ENCODE measurements at places on chromosomes 1 and 21.

DNA sequence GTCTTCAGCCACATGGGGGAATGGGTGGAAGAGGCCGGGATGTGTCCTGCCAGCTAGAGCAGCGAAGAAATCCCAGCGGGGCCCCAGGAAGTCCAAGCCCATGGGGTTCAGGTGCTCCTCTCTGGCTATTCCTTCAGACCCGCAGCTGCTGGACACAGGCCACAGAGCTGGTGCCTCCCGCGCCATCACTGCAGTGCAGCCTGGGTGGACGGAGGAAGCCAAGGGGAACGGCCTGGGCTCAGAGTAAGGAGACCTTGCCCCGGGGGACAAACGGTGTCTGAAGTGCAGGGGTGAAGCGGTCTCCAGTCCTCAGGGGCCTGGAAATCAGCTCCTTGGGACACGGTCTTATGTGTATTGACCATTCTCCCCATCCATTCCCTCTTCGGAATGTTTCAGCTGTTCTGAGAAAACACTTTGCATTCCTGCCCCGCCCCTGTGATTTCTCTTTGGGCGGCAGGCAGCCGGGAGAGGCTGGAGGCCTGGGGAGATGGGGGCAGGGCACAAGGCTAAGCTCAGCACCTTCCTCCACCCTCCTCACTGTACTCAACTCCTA, 18.4 kb downstream of the MTHFR start:
- no peak for DNase-seq

DNA sequence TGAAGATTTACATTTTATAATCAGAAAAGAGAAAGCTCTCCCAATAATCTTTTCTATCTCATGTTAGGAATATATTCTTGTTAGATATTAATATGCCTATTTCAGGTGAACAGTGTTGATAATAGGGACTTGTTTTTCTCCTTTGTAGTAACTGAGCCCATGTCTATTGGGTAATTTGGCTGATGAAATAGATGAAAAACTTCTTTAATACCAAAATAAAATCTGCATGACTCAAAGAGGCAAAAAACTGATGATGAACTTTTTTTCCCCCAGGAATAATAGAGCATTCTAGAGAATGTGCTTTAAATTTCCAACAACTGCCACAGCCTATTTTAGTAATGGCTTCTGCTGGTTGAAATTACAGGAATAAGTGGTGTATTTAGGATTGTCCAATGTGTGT, 178.9 kb upstream of the GREM2 start:
- no peak for DNase-seq

GRCh38 chr1:192529811-192530210, 45.8 kb upstream of the RGS1 start:
- no peak for DNase-seq

- DNase-seq = no peak
These were observed 11.1 kb upstream of the GJA5 start for GRCh38 chr1:147771226-147772125.

DNA sequence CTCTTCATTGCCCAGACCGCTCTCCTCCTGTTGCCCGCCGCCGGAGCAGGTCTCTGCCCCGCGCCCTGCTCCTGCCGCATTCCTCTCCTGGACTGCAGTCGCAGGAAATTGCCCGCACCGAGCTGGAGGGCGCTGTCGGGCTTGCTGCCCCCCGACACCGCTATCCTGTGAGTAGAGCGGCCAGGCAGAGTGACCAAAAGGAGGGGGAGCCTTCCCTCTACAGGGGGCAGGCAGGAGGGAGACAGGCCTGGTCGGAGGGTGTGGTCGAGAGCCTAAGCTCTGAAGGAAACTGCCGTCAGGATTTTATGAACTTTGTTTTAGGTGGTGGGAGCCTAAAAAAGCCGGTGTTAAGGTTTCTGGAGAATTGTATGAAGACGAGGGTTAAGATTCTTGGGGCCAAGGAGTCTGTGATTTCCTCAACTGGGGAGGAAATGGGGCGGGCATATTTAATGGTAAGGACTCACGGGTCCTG, 517 bp downstream of the LRIG2 start:
- DNase-seq = no peak

DNA sequence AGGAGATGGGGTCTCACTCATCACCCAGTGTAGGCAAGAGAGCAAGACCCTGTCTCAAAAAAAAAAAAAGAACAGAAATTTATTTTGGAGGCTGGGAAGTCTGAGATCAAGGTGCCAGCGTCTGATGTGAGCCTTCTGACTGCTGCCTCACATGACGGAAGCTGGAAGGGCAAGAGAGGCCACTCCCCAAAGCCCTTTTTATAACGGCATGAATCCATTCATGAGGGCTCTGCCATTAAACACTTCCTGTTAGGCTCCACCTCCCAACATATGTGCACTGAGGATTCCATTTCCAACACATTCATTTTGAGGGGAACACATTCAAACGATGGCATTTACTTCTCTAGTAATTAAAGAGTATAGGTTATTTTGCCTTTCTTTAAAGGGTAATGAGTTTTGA, 50.9 kb upstream of the C1orf198 start:
- no peak for DNase-seq

GRCh38 chr1:88188038-88188437, 496.0 kb upstream of the PKN2 start:
- no peak for DNase-seq

GRCh38 chr1:223079498-223079897, 63.5 kb downstream of the TLR5 start:
- DNase-seq = no peak

DNA sequence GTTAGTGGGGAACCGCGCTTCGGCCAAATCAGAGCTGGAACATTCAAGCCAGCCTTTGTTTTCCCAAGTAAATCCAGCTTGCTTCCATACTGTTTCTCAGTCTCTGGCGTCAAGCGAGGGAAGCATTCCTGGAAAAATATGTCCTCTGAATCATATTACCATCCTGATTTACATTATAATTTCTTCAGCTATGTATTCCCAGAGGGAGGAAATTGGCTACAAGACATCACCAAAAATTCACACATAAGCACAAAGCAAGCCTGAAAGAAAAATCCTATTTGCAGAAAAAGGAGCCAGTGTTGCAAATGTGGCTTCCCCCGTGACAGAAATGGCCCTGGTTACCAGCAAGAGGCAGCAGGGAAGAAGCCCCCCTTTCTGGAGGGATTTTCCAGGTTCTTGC, 233.3 kb downstream of the KCNJ6 start:
- DNase-seq = no peak

DNA sequence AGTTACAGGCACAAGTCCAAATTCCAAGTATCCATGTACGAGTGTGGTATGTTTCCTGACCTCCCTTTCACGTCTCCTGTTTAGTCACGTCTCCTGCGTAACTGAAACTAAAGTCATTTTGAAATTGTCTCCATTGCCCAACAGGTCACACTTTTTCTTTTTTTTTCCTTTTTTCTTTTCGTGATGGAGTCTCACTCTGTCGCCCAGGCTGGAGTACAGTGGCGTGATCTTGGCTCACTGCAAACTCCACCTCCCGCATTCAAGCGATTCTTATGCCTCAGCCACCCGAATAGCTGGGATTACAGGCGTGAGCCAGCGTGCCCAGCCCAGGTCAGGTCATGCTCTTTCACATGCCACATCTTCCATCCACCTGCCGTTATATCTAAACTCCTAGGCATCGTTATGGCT, 38.2 kb downstream of the L1TD1 start:
- DNase-seq = no peak

- DNase-seq = no peak
These were observed 42.9 kb downstream of the IER5 start for GRCh38 chr1:181131255-181131941.

GRCh38 chr1:25245809-25246599, 1.2 kb downstream of the RSRP1 start:
- DNase-seq = no peak

GRCh38 chr1:174550296-174550695, 102.5 kb downstream of the GPR52 start:
- DNase-seq = no peak

- DNase-seq = peak; percentile 14
These were observed 1753.4 kb downstream of the MRPL39 start for GRCh38 chr21:23853796-23854379.

DNA sequence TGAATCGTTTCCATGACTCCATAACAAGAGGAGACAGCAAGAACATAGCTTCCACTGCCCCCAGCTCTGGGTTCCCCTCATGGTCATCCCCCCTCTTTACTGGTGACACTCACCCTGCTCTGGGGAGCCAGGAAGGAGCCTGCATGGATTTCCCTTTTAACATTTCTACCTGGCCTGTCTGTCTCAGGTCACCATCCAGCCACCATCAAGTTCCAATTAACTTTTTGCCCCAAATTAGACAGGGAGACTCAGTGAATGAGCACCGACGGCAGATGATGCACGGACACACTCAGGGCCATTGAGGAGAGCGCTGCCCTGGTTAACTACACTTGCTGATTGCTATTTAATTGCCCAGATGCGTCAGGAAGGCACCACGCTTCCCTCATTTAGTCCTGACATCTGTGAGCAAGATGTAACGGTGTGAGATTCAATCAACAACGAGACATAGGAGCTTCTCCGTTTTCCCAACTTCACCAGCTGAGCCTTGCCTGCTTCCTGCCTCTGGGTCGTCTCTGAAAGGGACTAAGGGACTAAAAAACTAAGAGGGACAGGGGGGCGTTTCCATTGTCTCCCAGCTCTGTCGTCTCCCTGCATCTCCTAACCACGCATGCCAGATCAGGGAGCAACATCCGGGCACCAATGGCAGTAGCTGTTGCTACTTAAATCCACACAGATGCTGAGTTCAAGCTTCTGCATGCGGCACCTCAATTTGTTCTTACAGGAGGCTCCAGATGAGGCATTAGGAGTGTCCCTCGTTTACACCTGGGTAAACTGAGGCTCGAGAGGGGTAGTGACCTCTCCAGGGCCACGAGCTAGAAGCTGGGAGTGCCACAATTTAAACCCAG, 426.7 kb downstream of the NPHP4 start:
- DNase-seq = no peak
